Nucleus accumbens (tissue), 56 donors: ENCODE measurements at places on chromosomes 5 and 9.

GRCh38 chr9:122075135-122076030, 17.7 kb downstream of the TTLL11 start:
- no peak for DNase-seq

DNA sequence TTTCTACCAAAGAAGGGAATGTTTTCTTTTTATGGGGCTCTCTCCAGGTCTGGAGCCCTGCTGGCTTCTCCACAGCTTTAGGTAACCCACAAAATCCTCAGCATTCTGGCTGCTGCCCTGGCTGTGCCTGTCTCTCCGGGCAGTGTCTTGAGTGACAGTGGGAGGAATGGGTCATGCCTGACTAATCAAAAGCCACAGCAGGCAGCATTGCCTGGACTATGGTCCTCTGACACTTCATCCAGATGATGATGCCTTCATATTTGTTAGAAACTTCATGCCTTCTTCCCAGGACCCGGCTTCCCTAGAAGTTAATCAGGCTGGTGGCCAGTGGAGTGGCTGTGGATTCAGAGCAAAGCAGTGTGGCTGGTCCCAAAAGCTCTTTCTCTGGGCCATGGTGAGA, 32.2 kb upstream of the TGFBI start:
- no peak for DNase-seq

- DNase-seq, result no peak
These were observed 13.0 kb downstream of the CCNH start for GRCh38 chr5:87399720-87400119.

- no peak for DNase-seq
These were observed 443.9 kb downstream of the TLE1 start for GRCh38 chr9:81245254-81245956.

- DNase-seq, result no peak
These were observed 9.8 kb upstream of the MIER3 start for GRCh38 chr5:56961746-56962145.

GRCh38 chr5:82031220-82032119, 59.6 kb downstream of the ATG10 start:
- DNase-seq, result no peak
